ENCODE measurements at places on chromosomes 3 and 15.
A peak's percentile ranks its signal among the peaks of the same experiment; 100 is the strongest.

DNA sequence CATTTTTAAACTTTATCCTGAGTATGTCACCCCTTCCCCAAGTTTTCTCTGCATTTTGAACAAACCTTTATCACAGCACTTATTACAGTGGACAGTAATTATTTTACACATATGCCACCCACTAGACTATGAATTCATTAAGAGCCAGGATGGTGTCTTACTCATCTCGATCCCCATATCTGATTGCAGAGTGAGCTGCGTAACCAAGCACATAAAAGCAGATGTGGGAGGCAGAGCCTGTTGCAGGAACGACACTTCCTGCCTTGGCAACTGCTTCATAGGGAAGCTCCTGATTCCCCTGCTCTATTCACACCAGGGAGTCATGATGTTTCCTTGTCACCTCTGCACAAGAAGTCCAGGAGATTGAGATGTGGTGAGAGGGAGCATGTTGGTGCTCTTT lies 91.1 kb downstream of the MINAR1 start:
- no peaks in the 10 kb centered on the region for H3K27me3 ChIP-seq
- no peak overlapping the region for H3K27ac ChIP-seq
- no peak for DNase-seq
- no peak overlapping the region for H3K4me3 ChIP-seq

- no peaks in the 10 kb centered on the region for H3K4me1 ChIP-seq
- H3K4me3 ChIP-seq: no peak overlapping the region
- DNase-seq: no peak
- no peaks in the 10 kb centered on the region for H3K36me3 ChIP-seq
These were observed 152.6 kb downstream of the DPH6 start for GRCh38 chr15:35393398-35393797.

DNA sequence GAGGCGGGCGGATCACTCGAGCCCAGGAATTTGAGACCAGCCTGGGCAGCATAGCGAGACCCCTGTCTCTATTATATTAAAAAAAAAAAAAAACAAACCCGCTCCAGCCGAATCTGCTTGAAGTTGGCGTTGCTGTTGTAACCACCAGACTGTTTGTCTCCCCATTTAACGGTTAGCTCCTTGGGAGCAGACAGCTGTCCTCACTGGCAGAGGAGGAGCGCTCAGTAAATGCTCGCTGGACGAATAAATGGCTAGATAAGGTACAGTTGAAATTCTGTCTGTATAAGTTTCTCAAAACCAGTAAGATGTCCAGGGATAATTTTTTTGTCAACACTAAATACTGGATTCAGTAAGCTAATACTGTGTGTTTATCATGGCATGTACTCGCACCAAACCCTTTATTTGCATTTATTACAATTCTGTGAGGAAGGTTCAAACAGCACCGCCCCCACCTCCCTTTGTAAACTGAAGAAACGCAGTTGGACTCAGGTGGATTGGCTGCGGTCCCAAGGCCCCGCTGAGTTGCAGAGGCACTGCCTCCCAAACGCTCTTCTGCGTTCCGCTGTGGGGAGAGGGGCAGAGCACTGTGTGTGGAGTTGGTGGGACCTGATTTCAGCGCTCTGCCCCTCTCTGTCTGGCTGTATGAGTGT lies 1.1 kb downstream of the RCCD1 start:
- no peak for DNase-seq
- peak overlapping the region; percentile 83 for H3K4me3 ChIP-seq
- no peaks in the 10 kb centered on the region for H3K27me3 ChIP-seq
- H3K36me3 ChIP-seq: peaks cover 47% of the 10 kb centered on the region
- H3K27ac ChIP-seq: peak overlapping the region; percentile 96

DNA sequence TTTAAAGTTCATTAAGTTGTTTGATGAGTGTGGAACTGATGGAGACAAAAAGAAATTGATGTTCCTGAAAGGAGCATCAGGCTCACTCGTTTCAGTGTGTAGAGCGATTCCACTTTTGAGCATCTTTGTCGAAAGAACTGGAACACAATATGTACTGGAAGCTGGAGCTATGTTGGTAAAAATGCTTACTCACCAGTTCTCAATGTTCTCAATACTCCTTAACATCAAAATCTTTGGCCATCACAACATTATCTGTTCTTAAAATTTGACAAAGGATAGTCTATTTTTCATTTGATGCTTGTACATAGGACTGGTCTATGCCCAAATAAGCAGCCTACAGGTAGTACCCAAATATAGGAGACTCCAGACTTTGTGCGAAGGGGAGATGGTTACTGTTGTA lies 18.7 kb downstream of the RYR3 start:
- H3K4me3 ChIP-seq: no peak overlapping the region
- H3K27ac ChIP-seq: no peak overlapping the region
- DNase-seq: no peak

DNA sequence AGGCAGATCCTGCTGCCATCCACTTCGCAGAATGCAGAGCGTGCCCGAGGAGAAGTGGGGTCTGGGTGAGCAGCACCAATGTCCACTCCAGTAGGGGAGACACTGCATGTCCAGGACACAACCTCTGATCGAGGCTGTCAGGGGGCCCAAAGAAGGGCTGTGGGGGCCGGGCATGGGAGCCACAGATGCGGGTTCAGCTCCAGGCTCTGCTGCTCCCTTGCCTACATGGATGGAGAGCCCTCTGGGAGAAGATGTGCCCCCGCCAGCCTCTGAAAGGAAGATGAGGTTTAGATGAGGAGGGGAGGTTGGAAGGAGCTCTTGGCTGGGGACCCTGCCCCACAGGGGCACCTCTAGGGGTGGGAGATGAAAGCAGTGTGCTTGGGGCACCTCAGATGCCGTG lies 75.4 kb downstream of the KLF13 start:
- H3K4me3 ChIP-seq: no peak overlapping the region
- H3K27me3 ChIP-seq: no peaks in the 10 kb centered on the region
- DNase-seq: no peak
- no peaks in the 10 kb centered on the region for H3K36me3 ChIP-seq

- no peaks in the 10 kb centered on the region for H3K36me3 ChIP-seq
- H3K27me3 ChIP-seq: peaks cover 50% of the 10 kb centered on the region
- no peak for DNase-seq
- peaks cover 31% of the 10 kb centered on the region for H3K4me1 ChIP-seq
These were observed 1.1 kb downstream of the KCNH8 start for GRCh38 chr3:19149368-19149767.

DNA sequence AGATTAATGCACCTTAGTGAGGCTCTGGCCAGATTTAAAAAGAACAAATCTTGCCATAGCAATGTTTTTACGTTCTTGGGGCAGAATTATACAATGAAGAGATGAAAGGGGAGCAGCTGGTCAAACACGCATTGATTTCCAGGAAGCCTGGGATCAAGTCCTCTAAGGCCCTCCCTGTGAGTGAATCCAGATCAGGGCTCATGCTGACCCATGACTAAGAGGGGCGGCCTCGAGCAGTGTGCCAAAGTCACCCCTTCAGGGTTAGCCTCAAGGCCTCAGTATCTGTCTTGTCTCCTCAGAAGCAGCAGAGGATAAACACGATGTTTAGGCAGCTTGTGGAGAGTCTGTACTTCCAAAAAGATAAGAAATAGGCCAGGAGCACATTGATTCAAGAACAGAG lies 9.3 kb upstream of the RBP1 start:
- no peaks in the 10 kb centered on the region for H3K27me3 ChIP-seq
- no peak overlapping the region for H3K27ac ChIP-seq

DNA sequence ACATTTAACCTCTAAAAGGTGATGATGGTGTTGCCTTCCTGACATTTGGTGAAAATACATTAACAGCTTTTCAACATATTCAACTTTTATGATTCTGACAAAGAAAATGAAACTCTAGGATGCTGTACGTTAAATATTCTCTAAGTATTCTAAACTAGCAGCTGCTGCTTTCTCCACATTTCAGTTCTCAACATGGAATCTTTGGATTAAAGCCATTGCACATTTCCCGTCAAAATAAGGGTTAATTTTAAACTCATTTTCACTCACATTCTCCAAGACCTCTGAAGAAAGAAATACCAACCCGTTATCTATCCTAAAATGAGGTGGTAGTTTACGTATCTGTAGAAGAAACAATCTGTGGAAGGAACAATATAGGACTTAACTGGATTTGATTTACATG lies 655.7 kb upstream of the ARPP21 start:
- no peaks in the 10 kb centered on the region for H3K36me3 ChIP-seq
- H3K4me3 ChIP-seq: no peak overlapping the region
- no peaks in the 10 kb centered on the region for H3K4me1 ChIP-seq

- no peak for DNase-seq
- H3K27me3 ChIP-seq: no peaks in the 10 kb centered on the region
These were observed 25.7 kb downstream of the ATOSA start for GRCh38 chr15:52653431-52653964.

DNA sequence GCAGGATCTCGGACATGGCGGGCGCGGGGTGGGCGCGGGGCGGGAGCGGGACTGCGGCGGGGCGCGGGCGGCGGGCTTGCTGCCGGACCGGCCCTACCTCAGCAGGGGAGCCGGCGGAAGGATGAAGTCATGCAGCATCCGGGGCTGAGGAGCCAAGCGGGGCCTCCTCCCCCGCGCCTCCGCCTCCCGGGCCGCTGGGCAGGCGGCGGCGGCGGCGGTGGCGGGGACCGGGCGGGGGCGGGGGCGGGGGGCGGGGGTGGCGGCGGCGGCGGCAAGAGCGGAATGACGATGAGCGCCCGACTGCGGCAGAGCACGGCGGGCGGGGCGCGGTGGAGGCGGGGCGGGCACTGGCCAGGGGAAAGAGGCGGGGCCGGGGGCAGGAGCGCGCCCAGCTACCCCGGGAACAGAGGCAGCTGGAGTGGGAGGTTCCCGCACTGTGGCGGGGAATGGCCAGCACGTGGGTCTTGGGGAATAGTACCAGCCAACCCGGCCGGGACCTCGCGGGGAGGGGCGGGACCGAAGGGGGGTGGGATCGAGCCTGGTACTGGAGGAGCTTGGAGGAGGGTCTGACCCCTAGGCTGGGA lies at the start of gene CAMK2N2:
TSS of gene CAMK2N2 (minus strand) at position 284 of the 584 bp plus-strand sequence. CDS start at position 16, 268 bp downstream.
- DNase-seq: no peak
- peaks cover 83% of the 10 kb centered on the region for H3K27me3 ChIP-seq
- H3K4me1 ChIP-seq: peaks cover 31% of the 10 kb centered on the region

GRCh38 chr15:33370623-33371020 lies 59.9 kb downstream of the RYR3 start:
- no peaks in the 10 kb centered on the region for H3K4me1 ChIP-seq
- no peak overlapping the region for H3K4me3 ChIP-seq
- H3K27ac ChIP-seq: no peak overlapping the region

DNA sequence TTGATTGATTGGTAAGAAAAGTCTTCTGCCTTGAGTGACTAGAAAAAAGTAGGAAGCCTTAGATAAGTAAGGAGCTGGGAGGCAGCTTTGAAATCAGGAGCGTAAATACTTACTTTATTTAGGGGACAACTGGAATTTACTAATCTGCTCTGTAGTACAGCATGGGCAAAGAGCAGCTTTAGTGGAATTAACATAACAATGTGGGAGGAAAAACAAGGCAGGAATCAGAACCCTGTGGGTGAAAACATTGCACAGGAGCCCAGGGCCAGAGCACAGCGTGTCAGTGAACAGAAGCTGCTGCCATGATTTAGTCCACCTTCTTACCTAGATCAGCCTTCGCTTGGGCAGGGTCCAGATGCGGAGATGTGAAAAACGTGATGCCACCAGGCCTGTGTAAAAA lies 14.6 kb downstream of the FMN1 start:
- H3K36me3 ChIP-seq: no peaks in the 10 kb centered on the region
- no peak overlapping the region for H3K4me3 ChIP-seq
- DNase-seq: no peak
- no peaks in the 10 kb centered on the region for H3K27me3 ChIP-seq
- H3K27ac ChIP-seq: no peak overlapping the region
- no peaks in the 10 kb centered on the region for H3K4me1 ChIP-seq

- H3K4me1 ChIP-seq: peaks cover 3% of the 10 kb centered on the region
- H3K27ac ChIP-seq: no peak overlapping the region
- no peak for DNase-seq
- no peak overlapping the region for H3K4me3 ChIP-seq
- no peaks in the 10 kb centered on the region for H3K36me3 ChIP-seq
These were observed 8.4 kb upstream of the EHD4 start for GRCh38 chr15:41980654-41981323.

DNA sequence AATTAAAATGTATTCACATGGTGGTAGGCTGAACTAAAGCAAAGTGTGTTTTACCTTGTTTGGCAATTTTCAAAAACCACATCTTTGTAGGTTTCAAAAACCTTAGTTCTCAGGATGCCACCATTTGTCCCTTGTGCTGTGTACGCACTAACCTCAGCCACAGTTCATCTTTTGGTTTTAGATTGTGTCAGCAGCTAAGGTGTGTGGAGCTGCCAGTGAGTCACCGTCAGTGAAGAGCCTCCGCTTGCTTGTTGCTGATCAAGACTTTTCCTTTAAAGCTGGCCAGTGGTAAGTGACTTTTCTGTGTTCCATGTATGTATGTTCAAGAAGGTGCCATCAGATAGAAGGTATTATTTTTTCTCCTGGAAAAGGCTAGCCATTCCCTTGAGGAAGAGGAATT lies 21.1 kb downstream of the OXNAD1 start:
- peak overlapping the region; percentile 13 for H3K4me3 ChIP-seq
- H3K36me3 ChIP-seq: no peaks in the 10 kb centered on the region
- DNase-seq: no peak
- no peaks in the 10 kb centered on the region for H3K4me1 ChIP-seq

- H3K36me3 ChIP-seq: no peaks in the 10 kb centered on the region
- DNase-seq: no peak
- no peak overlapping the region for H3K4me3 ChIP-seq
These were observed 56.5 kb upstream of the NTRK3 start for GRCh38 chr15:88312941-88313579.

GRCh38 chr3:141929341-141929995 lies 53.0 kb downstream of the ATP1B3 start:
- no peak overlapping the region for H3K4me3 ChIP-seq
- H3K4me1 ChIP-seq: no peaks in the 10 kb centered on the region
- H3K27me3 ChIP-seq: no peaks in the 10 kb centered on the region
- peaks cover 48% of the 10 kb centered on the region for H3K36me3 ChIP-seq

- no peak for DNase-seq
- H3K27ac ChIP-seq: no peak overlapping the region
- H3K4me3 ChIP-seq: no peak overlapping the region
These were observed 184.5 kb downstream of the FNDC3B start for GRCh38 chr3:172223870-172224269.

DNA sequence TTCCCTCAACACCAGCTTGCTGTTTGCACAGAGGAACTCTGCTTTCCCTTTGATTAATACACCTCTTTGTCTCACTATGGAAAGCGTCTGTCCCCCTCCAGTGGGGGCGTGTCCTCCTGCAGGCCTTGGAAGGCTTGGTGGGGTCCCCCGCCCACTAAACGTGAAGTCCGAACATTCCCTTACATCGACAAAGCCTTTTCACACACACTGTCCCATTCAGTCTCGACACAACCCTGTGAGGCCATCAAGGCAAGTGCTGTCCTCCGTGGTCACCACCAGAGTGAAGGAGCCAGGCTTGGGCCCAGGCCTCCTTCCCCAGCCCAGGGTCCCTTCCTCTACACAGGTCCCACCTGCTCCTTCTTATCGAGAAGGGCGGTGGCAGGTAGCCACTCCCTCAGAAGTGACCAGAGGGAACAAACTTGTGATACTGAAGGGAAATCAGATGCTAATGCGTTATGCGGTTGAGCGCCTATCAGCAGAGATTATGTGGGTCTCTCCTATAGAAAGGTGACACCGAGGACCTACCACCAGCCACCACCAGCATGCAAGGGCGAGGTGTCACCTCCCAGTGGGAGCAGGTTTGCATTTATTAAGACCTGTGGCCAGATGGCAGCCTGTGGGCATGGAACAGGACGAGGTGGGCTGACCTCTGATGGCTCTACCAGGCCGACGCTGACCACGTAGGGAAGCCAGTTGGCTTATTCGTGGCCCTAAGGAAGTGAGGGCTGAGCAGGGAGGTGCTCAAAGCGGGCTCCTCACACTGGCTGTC lies 6.6 kb downstream of the NRROS start:
- H3K27me3 ChIP-seq: no peaks in the 10 kb centered on the region
- H3K36me3 ChIP-seq: no peaks in the 10 kb centered on the region
- H3K27ac ChIP-seq: no peak overlapping the region
- H3K4me3 ChIP-seq: no peak overlapping the region

- no peak overlapping the region for H3K27ac ChIP-seq
- H3K27me3 ChIP-seq: no peaks in the 10 kb centered on the region
- H3K4me3 ChIP-seq: no peak overlapping the region
- H3K4me1 ChIP-seq: no peaks in the 10 kb centered on the region
These were observed 7.4 kb upstream of the U2SURP start for GRCh38 chr3:142993958-142994442.
